ENCODE measurements at places on chromosomes 4 and X.
A peak's percentile ranks its signal among the peaks of the same experiment; 100 is the strongest.

DNA sequence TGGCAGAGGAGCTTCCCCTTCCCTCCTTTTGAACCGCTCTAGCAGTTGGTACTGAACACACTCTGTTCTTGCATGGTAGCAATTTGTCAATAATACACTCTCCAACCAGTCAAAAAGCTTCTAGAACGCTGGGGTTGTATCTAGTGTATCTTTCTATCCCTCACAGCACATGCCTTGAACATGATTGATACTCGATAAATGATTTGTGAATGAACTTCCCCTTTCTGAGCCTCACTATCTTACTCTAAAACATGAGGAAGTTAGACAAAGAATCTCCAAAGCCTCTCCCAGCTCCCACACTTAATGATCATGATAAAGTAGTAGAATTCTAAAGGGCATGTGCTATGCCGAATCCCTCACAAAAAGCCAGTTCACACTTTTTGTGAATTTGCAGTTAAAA, 64.4 kb downstream of the DLG3 start:
- DNase-seq, result no peak

- DNase-seq, result no peak
Observed at GRCh38 chr4:150577796-150578195, 4.2 kb upstream of the MAB21L2 start.

DNA sequence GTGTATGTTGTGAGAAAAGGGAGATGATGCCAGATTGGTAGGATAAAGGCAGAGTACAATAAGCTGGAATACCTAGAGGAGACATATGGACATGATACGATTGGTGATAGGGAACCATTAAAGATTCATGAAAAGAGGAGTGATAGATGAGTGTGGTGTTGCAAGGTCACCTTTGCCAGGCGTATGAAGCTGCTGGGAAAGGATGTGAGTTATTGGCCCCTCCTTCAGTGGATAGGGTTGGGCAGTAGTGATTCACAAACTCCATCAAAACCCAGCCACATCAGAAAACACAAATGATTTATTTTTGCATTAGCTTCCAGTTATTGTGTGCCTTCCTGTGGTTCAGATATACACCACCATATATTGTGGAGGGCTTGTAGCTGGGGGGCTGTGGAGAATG, 34.3 kb downstream of the TMEM164 start:
- DNase-seq, result no peak

DNA sequence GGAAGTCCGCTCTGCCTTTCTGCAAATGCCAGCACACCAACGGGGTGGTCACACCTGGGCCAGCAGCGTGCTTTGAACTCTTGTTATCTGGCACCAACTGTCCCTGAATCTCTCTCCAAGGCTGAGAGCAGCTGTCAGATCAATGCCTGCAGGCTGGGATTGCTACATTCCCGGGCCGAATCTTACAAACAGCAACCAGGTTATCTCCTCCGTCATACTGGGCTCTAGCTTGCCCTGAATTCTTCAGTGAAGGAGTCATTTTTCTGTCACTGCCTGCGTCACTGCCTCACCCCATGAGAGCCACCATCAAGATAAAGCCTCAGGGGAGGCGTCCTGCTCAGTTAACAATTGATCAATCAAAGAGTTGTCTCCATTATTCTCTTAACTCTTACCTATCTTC, 329.4 kb upstream of the PPARGC1A start:
- no peak for DNase-seq

DNA sequence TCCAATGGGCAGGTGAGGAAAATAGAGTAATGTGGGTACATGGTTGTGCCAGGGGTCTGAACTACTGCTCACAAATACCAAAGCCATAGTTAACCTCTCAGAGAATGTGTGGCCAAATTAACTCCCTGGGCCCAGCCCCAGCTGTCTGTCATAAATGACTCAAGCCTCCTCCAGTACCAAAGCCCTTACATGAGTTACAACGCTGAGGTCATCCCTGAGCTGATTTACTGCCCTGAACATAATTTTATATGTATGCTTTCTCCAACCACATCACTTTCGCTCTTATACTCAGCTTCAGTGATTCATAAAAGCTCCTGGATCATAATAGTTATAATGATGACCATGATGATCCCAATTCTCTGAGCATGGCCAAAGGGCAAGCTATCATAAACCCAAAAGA, 283.9 kb downstream of the NKX6-1 start:
- DNase-seq, result no peak

DNA sequence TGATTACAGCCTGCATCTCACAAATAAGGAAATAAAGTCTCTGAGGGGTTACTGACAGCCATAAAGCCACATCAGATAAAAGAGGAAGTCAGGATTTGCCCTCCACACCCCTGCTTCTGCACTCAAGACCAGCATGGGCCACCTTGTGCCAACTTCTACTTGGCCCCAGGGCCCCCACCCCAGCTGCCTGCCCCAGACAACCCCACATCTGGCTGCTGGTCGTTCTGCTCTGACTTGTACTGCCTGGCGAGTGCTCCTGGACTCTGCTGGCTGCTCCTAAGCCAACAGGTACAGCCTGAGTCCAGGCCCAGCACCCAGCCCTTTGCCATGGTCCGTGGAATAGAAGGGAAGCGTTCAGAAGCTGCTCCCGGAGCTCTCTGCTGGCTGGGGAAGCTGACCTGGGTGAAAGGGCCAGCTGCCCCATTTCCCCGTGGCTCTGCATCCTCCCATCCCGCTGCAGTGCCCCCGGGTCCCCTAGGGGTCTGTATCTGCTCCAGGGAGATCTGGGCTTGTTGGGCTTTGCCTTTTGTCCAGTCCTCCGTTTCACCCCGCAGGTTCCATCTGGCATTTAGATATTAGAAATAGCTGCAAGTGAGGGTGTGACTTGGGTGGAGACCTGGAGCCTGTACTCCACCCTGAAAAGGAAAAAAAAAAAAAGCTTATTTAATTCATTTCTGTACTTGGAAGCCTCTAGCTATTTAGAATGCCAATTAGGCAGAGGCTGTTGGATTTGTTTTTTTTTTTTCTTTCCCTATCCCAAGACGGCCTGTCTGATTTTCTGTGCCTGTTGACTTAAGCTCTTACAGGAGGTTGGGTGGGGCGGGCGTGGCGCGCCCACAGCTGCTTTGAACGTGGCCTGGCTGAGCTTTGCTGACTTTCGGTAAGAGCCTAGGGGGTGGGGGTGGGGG, 194.7 kb downstream of the PTTG2 start:
- DNase-seq, result no peak

DNA sequence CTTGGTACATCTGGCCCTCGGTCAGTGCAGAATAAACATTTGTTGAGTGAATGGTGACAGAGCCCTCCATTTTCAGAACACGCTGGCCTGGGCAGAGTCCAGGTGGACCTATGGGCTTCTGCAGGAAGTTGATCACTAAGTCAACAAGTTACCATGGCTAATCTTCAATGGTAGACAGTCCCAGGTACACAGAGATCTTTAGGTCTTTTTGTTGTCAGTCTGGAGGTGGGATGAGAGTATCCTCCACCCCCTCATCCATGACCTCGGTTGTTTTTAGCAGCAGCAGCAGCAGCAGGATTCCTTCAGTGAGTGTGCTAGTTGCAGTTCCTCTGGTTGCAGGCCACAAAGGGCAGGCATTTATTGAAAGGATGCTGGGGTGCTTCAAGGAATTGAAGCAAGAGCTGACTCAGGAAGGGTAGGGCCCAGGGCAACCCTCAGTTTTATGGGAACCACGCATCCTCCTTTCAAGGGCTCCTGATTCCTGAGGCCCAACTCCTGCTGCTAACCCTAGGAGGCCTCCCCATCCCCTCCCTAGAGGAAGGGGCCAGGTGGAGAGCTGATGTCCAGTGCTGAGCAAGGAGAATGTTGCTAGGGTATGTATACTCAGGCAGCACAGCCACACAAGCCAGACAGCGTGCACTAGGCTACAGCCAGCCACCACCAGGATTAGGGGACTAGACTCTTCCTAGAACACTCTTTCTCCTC, 1.7 kb upstream of the USP27X start:
- DNase-seq, result no peak

- no peak for DNase-seq
Observed at GRCh38 chrX:826448-826847, 195.9 kb downstream of the SHOX start.

GRCh38 chr4:127643791-127644190, 11.0 kb downstream of the INTU start:
- DNase-seq, result no peak

DNA sequence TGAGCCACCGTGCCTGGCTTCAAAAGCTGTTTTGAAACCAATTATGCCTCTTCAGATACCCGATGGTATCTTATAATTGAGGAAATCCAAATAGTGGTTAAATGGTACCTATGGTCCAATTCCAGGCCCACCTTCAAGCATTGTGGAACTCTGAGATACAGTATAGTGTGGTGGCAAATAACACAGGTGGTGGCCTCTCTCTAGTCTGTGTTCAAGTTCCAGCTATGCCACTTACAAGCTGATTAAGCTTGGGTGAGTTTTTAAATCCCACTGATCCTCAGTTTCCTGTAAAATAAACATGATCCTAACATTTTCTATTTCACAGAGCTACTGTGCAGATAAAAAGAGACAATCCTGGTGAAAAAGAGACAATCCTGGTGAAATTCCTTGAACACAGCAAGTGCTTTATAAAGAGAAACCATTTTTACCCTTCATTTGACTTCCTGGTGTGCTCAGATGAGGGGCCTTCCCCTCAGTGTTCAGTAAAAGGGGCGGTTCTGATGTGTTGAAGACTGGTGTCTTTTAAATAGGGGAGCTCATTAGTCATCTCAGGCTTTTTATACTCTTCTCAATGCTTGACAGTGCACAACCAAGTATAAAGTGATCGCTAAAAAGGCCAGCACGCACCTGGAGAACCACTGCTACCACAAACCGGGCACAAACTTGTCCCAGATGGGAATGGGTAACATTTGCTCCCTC, 30.8 kb upstream of the CD40LG start:
- peak; percentile 78 for DNase-seq

DNA sequence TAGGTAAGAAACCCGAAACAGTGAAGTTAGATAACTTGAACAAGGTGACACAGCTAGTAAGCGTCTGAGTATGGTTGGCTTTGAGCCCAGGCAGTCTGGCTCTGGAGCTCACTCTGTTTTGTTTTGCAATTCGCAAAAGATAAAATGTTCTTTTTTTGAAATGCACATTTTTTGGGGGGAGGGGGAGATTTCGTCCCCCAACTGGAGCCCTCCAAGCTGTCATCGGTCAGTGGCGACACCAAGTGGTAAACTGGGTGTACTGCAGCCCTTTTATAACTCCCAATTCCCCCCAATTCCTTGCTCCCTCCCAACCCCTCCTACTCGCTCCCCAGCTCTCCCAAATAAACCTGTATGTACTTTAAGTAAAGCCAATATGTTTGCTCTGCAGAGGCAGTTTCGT, 2.8 kb upstream of the CLCN5 start:
- no peak for DNase-seq

- no peak for DNase-seq
Observed at GRCh38 chr4:4289597-4289940, 385 bp downstream of the LYAR start.

GRCh38 chrX:150298841-150299551, 64.1 kb upstream of the MAMLD1 start:
- DNase-seq, result no peak

GRCh38 chr4:151797131-151797530, 36.3 kb upstream of the GATB start:
- DNase-seq, result no peak

- DNase-seq, result no peak
Observed at GRCh38 chrX:51737091-51737490, 6.2 kb upstream of the GSPT2 start.

DNA sequence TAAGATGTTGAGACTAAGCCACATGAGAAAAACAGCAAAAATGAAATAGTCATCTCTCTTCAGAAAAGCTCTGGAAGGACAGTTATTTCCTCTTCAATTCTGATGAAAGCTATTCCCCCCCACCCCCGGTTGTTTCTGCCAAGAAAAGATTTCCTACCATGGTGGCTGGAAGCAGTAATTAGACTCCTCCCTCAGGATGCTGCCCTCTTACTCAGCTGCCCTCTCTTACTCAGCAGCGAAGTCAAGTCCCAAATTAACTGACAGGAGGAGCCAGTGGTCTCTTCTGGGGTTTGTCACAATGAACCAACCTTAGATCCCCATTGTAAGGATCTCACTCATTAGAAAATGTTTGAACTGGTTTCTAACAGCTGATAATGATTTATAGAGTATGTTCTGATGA, 38.0 kb downstream of the GPM6B start:
- DNase-seq, result no peak

GRCh38 chr4:92059615-92060014, 244.2 kb upstream of the GRID2 start:
- no peak for DNase-seq

DNA sequence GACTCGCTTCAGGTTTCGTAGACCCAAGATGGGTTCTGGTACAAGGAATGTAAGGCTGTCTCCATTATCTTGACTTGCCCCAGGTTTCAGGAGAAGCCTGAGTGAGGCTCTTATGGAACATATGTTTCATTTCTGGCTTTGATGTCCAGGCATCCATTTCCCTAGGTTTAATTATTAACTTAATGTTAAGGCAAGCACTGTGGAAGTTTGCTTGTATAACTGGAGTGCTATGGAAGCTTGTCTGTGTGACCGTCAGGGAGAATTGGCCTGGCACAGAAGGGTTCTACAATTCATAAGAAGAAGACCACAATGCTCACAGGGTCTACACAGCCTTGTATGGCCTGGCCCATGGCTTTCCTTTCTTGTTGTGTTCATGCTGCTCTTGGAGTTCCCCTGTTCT, 47.2 kb upstream of the PPP1R2C start:
- DNase-seq, result no peak

DNA sequence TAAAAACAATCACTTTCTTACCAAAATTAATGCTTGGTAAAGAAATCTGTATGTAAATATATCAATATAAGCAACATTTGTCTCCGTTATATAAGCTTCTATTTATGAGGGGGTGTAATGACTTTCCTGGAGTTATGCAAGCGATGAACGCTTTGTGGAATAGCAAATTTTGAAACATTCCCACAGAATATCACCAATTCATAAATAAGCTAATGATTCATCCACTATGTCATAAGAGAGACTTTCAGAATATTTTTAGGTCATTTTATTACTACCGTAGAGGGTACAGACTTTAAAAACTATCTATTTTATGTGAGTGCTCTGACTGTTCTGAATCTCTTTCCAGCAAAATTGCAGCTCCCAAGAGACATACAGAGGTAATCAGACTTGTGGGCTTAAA, 179.5 kb upstream of the FTHL17 start:
- DNase-seq, result no peak

DNA sequence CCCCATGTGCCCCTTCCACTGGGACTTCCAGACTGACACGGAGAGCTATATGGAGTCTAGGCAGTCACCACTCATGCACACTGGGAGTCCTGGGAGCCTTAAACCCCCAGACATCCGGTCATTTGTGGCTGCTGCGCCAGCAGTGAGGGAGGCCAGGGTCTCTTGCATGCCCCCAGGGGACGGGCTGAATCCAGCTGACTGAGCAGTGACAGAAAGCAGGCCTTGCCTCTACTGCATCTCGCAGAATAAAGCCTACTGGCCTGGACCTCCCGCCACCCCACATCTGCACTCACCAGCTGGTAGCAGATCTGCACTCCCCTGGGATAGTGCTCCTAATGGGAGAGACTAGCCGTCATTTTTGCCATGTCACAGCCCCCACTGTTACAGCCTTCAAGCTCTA, 1234.2 kb downstream of the FAM133A start:
- no peak for DNase-seq

GRCh38 chr4:119730671-119730950, 102.0 kb upstream of the PDE5A start:
- DNase-seq, result no peak
